Activated CD8-positive, alpha-beta T cell treated with anti-CD3 and anti-CD28 coated beads for 36 hours (primary cell): ENCODE measurements at places on chromosomes 2 and 18.
A peak's percentile ranks its signal among the peaks of the same experiment; 100 is the strongest.

- DNase-seq: no peak
- H3K4me1 ChIP-seq: peaks cover 12% of the 10 kb centered on the region
- H3K27me3 ChIP-seq: peaks cover 87% of the 10 kb centered on the region
- no peaks in the 10 kb centered on the region for H3K36me3 ChIP-seq
- H3K4me3 ChIP-seq: no peak overlapping the region
These were observed 6.4 kb downstream of the PAX3 start for GRCh38 chr2:222292149-222293134.

GRCh38 chr2:21443494-21444105 lies 319.8 kb downstream of the TDRD15 start:
- H3K4me1 ChIP-seq: no peaks in the 10 kb centered on the region
- H3K27ac ChIP-seq: no peak overlapping the region
- DNase-seq: no peak
- H3K27me3 ChIP-seq: no peaks in the 10 kb centered on the region

DNA sequence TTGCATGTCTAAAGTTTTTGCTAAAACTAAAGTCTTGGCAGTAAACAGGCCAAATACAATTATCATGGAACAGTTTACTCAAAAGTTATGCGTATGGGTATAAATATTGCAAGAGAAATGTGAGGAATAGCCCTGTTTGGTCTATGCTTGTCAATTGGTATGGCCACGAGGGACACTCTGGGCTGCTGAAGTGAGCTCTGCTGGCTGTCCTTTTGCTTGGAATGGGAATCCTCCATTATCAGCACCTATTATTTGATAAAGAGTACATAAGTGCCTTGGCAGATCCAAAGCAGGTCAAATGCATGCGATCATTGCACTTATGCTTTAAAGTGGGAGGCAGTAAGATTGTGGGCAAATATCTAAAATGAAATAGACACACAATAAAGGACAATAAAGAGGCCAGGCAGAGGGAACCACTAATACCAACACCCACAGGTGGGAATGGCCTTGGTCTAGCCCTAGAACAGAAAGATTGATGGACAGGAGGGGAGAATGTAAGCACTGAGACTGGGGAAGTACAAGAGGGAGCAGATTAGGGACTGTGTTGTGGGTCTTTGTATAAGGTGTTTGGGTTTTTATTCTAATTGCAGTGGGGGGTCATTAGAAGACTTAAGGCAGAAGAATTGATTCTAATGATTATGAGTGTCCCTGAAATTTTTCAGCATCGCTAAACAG lies 60.0 kb upstream of the NOSTRIN start:
- H3K27ac ChIP-seq: no peak overlapping the region
- DNase-seq: no peak
- H3K27me3 ChIP-seq: no peaks in the 10 kb centered on the region
- H3K4me1 ChIP-seq: peaks cover 3% of the 10 kb centered on the region

GRCh38 chr2:80128080-80128479 lies 176.5 kb downstream of the LRRTM1 start:
- no peak overlapping the region for H3K4me3 ChIP-seq
- no peaks in the 10 kb centered on the region for H3K4me1 ChIP-seq
- H3K27ac ChIP-seq: no peak overlapping the region
- no peaks in the 10 kb centered on the region for H3K36me3 ChIP-seq
- DNase-seq: no peak
- no peaks in the 10 kb centered on the region for H3K27me3 ChIP-seq

- no peak overlapping the region for H3K27ac ChIP-seq
- H3K36me3 ChIP-seq: no peaks in the 10 kb centered on the region
- H3K27me3 ChIP-seq: no peaks in the 10 kb centered on the region
- DNase-seq: peak; percentile 37
- peaks cover 16% of the 10 kb centered on the region for H3K4me1 ChIP-seq
These were observed 44.8 kb upstream of the KDM3A start for GRCh38 chr2:86396291-86396785.

DNA sequence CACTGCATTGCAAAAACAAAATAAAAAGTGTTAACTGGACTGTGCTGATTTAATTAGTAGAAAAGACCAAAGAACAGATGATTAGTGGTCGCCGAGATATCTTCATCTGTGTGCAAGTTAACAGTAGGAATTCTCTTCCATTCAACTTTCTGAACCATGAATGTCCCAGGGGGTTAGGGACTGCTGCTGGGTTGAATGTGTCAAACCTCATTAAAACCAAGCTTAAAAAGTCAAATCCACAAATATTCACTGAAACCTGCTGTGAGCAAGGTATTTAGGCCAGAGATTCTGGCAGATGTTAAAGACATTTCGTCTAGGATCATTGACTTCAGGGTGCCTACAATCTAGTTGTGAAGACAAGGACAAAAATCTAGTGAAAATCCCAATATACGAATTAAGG lies 58.7 kb downstream of the STPG4 start:
- no peaks in the 10 kb centered on the region for H3K4me1 ChIP-seq
- H3K27ac ChIP-seq: no peak overlapping the region
- no peak for DNase-seq
- H3K4me3 ChIP-seq: no peak overlapping the region
- H3K27me3 ChIP-seq: no peaks in the 10 kb centered on the region

DNA sequence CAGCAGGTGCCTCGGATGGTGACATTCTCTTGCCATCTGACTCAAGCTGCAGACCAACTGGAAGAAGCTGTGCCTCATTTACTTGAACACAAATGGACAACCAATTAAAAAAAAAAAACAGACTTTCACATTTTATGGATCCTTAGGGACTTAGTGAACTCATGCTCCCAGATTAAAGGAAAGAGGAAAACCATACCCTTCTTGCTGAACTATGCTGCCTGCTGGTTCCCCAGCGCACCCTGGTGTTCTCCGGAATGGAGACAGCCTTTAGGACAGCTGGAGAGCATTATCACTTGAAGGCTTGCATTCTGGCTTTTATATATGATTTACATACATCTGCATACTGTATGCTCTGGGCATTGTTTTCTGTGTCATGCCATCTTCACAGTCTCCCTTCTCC lies 370.7 kb downstream of the SLC4A3 start:
- H3K27me3 ChIP-seq: peaks cover 2% of the 10 kb centered on the region
- H3K4me1 ChIP-seq: no peaks in the 10 kb centered on the region
- no peak for DNase-seq

GRCh38 chr2:84526562-84526961 lies 10.3 kb downstream of the DNAH6 start:
- DNase-seq: no peak
- peaks cover 1% of the 10 kb centered on the region for H3K36me3 ChIP-seq
- peak overlapping the region; percentile 8 for H3K27ac ChIP-seq
- H3K4me1 ChIP-seq: peaks cover 19% of the 10 kb centered on the region
- H3K27me3 ChIP-seq: no peaks in the 10 kb centered on the region

GRCh38 chr18:50857694-50858093 lies 21.2 kb upstream of the ME2 start:
- H3K27me3 ChIP-seq: peaks cover 6% of the 10 kb centered on the region
- no peak for DNase-seq
- H3K4me1 ChIP-seq: no peaks in the 10 kb centered on the region
- H3K4me3 ChIP-seq: no peak overlapping the region
- H3K27ac ChIP-seq: no peak overlapping the region

- no peaks in the 10 kb centered on the region for H3K4me1 ChIP-seq
- no peaks in the 10 kb centered on the region for H3K36me3 ChIP-seq
- H3K27ac ChIP-seq: no peak overlapping the region
- no peaks in the 10 kb centered on the region for H3K27me3 ChIP-seq
These were observed 286.2 kb upstream of the REG3G start for GRCh38 chr2:78739282-78739681.

DNA sequence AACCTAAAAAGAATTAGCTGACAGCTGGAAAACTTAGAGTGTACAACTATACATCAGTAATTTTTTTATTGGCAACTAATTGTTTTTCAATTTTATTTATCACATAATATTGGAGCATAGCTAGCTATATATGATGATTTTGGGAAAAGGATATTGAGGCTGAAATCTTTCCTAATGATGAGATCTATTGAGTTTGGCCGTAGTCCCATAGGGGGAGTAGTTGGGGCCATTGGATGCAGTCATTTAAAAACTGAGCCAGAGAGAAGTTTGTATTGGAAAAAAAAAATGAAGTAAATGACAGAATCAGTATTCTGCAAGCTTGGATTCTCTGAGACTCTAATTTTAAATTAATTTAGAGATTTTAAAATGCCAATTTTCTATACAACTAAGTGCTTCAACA lies 179.8 kb downstream of the LTBP1 start:
- no peak overlapping the region for H3K4me3 ChIP-seq
- H3K27me3 ChIP-seq: peaks cover 4% of the 10 kb centered on the region
- DNase-seq: no peak

DNA sequence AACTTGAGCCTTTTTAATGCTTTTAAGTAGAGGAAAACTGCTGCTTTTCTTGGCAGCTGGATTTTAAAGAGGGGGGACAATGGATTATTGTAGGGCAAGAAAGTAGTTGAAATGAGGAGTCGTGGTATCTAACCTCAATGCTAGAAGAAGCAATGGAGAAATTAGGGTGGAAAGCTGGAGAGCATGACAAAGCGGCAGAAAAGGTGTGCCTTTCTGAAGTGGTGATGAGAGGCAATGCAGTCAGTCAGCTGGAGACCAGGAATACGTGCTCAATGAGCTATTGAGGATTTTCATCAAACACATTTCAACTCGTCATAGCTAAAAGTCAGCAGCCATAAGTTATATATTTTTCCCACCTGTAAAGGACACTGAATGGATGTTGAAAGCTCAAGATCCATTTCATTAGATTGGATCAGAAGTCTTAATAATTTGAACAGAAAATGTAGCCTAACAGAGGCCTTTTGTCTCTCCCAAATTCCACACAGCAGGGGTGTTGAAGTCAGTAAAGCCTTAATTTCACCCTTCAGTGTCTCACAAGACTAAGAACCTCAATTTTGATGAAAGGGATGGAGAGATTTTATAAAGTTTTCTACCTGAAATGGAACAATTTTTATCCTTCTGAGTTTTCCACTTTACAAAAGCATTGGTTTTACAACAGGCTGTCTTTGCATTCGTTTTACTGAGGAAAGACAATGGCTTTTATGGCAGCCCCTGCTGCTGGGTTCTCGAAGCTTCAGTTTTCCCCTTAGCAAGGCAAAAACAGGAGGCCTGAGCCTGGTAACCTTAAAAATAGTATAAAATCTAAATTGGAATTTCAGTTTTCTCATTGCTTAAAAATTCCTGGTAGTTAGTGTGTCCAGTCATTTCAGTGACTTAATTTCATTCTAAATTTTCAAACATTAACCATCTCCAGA lies 131.1 kb downstream of the CCDC102B start:
- no peaks in the 10 kb centered on the region for H3K36me3 ChIP-seq
- peaks cover 1% of the 10 kb centered on the region for H3K27me3 ChIP-seq
- H3K4me3 ChIP-seq: no peak overlapping the region
- peaks cover 2% of the 10 kb centered on the region for H3K4me1 ChIP-seq

GRCh38 chr2:206558492-206558891 lies 83.8 kb upstream of the FAM237A start:
- H3K27ac ChIP-seq: no peak overlapping the region
- H3K27me3 ChIP-seq: peaks cover 12% of the 10 kb centered on the region
- no peaks in the 10 kb centered on the region for H3K36me3 ChIP-seq
- H3K4me3 ChIP-seq: no peak overlapping the region
- no peak for DNase-seq
- H3K4me1 ChIP-seq: peaks cover 4% of the 10 kb centered on the region

DNA sequence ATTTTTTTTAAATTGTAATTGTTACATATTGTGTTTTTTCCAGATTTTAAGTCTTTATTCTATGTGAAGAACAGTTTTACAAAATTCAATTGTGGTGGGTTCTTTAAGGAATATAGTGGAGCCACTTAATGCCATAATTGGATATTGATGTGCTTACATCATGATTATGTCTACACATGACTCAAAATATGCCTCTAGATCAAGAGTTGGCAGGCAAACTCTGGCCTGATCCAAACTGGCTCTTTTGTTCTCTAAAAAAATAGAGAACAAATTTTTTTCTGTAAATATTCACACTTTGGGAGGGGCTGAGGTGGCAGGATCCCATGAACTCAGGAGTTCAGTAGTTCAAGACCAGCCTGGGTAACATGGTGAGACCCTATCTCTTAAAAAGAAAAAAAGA lies 8.3 kb downstream of the EHBP1 start:
- no peaks in the 10 kb centered on the region for H3K27me3 ChIP-seq
- peaks cover 14% of the 10 kb centered on the region for H3K36me3 ChIP-seq
- no peak for DNase-seq
- H3K4me3 ChIP-seq: no peak overlapping the region
- H3K27ac ChIP-seq: no peak overlapping the region

DNA sequence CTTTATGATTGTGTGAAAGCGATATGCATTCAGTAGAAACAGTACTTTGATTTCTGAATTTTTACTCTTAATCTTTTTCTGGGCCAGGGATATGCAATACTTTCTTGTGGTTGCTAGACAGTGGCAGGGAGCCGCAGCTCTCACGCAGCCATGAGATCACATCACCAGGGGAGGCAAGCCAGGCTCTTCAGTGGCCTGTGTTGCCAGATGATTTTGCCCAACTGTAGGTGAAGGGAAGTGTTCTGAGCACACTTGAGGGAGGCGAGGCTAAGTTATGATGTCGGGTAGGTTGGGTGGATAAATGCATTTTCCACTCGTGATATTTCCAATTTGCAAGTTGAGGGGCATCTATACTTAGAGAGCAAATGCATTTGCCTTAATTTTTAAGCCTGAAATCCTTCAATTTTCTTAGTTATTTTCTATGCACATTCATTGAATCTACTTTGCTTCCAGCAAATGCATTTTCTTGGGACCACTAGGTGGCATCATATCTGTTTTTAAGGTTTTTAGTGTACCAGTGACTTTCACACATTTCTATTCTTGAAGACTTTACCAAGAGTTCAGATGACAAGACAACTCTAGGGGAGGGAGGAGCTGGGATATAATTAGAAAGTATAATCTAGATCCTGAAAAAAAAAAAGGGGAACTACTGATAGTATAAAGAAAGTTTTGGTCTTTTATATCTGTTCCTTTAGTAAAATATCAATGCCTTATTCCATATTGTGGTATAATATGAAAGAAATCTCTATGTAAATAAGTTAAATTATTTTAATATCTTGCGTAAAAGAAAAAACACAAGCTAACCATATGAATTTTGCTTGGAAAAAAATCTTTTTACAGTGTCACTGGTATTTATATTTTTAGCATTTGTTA lies 643.3 kb downstream of the SOCS6 start:
- DNase-seq: no peak
- H3K27ac ChIP-seq: no peak overlapping the region
- H3K4me1 ChIP-seq: no peaks in the 10 kb centered on the region
- H3K36me3 ChIP-seq: no peaks in the 10 kb centered on the region
- no peak overlapping the region for H3K4me3 ChIP-seq
- no peaks in the 10 kb centered on the region for H3K27me3 ChIP-seq

- no peak overlapping the region for H3K4me3 ChIP-seq
- H3K27ac ChIP-seq: no peak overlapping the region
- H3K27me3 ChIP-seq: peaks cover 17% of the 10 kb centered on the region
- H3K36me3 ChIP-seq: no peaks in the 10 kb centered on the region
These were observed 85.9 kb upstream of the PMAIP1 start for GRCh38 chr18:59813942-59814341.

- no peaks in the 10 kb centered on the region for H3K27me3 ChIP-seq
- H3K36me3 ChIP-seq: no peaks in the 10 kb centered on the region
- DNase-seq: no peak
- H3K27ac ChIP-seq: no peak overlapping the region
These were observed 6.1 kb upstream of the AMMECR1L start for GRCh38 chr2:127891811-127892210.

DNA sequence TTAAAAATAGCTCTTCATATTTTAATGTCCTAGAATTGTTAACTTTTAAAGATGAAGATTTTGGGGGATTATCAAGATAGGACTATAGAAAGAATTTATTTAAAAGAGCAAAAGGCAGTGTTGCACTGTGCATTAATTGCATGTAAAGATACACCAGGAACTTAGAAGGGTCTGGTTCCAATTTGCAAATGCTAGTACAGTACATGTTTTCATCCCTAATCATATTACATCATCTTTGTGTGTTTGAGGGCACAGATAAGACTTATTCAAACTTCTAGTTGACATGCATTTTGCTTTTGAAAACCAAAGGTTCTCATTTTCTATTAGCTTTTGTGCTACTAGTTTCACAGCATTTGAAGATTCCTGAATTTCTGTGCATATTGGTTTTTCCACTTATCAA lies 231.7 kb upstream of the LYPD1 start:
- no peaks in the 10 kb centered on the region for H3K27me3 ChIP-seq
- H3K4me3 ChIP-seq: no peak overlapping the region
- H3K36me3 ChIP-seq: no peaks in the 10 kb centered on the region
